Activated effector memory CD4-positive, alpha-beta T cell treated with Interleukin-2 at 50 U/mL for 16 hours (primary cell): ENCODE measurements at places on chromosomes 1 and 21.

GRCh38 chr1:36408479-36408878 is 10.8 kb upstream of the LSM10 start:
- no peak for DNase-seq

- no peak for DNase-seq
Observed at GRCh38 chr1:110228381-110228780, 18.3 kb downstream of the KCNC4 start.

GRCh38 chr1:205596876-205597275 is 34.9 kb downstream of the ELK4 start:
- no peak for DNase-seq

DNA sequence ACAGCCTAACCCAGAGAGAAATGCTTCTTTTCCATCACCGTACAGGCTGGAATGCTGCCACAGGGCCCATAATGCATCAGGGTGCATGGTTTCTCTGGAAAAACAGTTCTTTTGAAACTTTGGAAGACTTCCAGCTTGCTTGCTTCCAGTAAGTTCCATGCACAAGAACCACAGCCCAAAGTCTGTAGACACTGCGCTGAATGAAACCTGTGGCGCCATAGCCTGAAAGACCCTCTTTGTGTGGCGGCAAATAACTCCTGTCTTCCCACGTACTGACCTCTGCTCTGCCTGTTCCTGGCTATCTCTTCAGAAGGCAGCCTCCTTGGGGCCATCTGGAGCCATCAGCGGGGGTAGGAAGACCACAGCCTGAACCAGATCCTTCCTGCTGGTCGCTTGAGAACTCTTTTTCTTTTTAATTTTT is 15.1 kb downstream of the MIIP start:
- no peak for DNase-seq

DNA sequence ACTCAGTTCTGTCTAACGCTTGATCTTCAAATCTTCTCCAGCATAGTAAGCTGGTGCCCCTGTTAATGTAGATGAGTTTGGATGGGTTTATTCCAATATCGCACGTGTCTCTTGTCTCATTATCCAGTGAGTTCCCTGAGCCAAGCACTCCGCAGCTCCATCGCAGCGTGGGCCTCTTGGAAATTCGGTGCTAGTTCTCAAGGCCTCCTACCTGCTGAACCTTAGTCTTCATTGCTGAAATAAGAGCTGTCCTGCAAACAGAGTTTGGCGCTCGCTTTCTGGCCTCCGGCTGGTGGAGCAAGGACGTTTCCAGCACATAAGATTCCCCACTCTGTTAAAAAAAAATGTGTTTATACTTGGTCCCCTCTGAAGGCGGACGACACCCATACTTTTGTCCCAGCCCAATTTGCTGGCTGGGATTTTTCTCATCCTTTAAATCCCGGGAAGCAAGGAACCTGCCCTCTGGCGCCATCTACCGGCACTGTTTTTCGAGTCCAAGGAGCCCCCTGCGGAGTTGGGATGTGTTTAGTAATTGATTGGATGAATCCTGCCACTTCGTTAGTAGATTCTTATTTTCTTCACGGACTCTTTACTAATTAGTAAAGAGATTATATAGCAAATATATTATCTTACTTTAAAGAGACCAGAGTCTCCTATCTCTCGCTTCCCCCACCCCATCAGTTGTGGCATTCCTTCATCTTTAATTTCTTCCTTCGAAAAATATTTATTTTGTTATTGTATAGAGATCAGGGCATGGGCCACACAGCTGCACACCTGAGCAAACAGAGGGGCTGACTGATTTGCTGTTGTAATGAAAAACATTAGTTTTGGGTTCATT is 14.7 kb downstream of the JUN start:
- DNase-seq = no peak

GRCh38 chr1:207807690-207808321 is 56.0 kb downstream of the CD46 start:
- DNase-seq = no peak

DNA sequence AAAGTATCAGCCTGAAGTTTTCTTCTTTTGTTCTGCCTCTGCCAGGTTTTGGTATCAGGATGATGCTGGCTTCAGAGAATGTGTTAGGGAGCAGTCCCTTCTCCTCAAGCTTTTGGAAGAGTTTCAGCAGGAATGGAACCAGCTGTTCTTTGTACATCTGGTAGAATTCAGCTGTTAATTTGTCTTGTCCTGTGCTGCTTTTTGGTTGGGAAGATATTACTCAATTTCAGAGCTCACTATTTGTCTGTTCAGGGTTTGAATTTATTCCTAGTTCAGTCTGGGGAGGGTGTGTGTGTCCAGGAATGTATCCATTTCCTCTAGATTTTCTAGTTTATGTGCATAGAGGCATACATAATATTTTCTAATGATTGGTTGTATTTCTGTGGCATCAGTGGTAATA is 12.8 kb downstream of the ZNF678 start:
- no peak for DNase-seq

DNA sequence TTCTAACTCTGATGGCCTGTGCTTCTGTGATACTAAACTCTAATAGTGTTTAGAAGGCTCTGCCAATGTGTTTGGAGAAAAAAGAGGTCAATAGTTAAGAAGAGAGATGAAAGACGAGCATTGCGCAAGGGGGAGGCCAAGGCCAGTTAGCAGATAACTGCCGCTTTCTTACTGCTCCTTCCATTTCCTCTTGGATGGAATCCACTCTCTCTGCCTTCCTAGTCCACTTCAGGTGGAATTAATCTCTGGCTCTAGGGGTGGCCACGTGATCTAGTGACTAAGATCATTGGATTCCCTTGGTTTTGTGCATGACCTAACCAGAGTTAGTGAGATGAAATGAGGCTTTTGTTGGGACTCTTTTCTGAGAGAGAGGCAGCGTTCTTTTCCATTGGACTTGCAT is 148.3 kb downstream of the ACTL8 start:
- DNase-seq = no peak

DNA sequence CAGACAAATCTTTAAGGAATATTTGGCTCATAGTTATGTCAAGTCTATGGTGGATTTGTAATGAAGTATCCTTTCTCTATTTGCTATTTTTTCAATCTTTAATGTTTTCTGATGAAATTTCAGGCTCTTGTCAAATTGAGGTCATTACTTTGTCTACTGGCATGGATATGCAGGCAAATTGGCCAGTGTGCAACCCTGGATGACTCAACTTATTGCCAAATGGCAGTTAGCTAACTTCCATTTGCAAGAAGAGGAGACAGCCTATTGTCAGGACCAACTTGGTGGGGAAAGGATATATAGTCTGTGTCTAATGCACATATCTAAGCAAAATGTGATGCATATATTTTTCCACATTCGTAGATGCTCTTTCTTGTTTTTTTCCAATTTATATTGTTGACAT is 530.5 kb downstream of the PTBP2 start:
- DNase-seq = no peak

DNA sequence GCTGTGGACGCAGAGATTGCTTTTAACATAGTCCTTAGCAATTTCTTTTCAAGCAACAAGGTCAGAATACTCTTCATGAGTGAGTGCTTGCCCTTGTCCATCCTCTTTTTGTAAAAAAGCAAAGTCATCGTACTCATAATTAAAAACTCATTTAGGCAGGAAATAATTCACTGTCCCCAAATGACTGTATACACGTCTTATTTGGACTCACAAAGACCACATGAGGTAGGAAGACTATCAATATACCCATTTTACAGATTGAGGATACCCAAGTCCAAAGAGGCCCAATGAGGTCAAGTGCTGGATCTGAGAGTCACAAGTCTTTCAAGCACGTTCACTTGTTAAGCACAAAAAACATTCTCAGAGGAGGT is 13.2 kb downstream of the ITPKB start:
- DNase-seq = no peak

GRCh38 chr1:78474092-78474491 is 16.7 kb upstream of the PTGFR start:
- no peak for DNase-seq

DNA sequence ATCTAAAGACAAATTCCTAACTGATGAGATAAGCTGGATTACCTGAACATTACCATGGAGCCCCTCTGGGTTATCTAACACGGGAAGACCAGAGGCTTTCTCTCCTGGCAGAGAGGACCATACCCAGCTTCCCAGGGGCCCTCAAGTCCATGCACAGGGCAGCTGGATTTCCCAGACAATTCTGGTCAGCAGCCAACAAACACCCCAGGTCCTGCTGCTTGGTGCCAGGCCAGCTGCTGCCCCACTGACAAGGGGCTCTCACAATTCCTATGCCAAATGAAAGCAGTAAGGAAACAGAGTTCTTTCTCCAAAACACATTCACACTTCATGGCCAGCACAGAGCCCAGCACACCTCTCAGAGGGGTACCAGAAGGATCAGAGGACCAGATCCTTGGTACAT is 114.2 kb downstream of the HLCS start:
- no peak for DNase-seq

DNA sequence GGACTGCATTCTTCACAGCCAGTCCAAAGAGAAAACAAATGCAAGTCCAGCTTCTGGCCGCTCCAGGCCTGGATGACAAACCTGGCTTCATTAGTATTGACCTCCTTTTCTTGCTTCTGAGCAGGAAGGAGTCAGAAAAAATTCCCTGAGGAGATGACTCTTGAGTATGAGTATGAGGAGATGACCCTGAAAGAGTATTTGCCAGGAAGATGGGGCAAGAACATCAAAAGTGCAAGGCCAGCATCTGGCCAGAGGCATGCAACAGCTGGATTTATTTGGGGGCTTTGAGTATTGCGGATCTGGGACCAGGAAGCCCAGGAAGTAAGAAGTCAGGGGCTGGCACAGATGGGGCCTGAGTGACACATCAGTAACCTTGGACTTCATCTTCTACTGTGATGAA is 113.9 kb downstream of the GLIS1 start:
- no peak for DNase-seq

GRCh38 chr1:111559736-111560279 is 56.4 kb upstream of the ADORA3 start:
- no peak for DNase-seq

DNA sequence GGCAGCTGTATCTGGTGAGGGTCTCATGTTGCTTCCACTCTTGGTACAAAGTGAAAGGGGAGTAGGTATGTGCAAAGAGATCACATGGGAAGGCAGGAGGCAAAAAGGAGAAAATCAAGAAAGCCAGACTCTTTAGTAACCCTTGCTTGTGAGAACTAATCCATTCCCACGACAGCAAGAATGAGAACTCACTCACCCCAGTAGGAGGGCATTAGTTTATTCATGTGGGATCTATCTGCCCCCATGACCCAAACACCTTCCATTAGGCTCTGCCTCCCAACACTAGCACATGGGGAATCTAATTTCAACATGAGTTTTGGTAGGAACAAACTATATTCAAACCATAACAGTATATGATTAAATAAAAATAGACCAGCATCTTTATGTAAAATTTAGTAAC is 57.6 kb downstream of the ZNHIT6 start:
- DNase-seq = no peak

DNA sequence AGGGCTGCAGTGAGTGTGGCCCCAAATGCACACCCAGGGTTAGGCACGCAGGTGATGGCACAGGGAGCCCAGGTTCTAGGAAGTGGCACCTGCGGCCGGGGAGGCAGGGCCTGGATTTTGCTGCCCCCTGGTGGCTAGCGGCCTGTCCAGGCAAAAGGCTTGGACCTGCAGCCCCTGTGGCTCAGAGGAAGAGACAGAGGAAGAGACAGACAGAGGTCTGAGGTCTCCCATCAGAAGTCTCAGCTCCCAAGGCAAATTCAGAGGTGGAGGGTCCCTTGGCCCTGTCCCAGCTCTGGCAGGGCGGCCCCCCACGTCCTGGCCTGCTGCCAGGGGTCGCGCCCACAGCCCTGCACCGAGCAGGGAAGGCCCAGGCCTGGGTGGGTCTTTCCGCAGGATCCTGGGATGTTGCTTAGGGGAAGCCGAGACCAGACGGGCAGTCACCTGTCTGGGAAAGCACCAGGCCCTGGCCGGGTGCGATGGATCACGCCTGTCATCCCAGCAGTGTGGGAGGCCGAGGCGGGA is 8.0 kb upstream of the TNFRSF14 start:
- peak; percentile 80 for DNase-seq
